Activated CD4-positive, alpha-beta memory T cell treated with anti-CD3 and anti-CD28 coated beads, Interleukin-2, amount 10 ng/mL, durations not matched to agents 7 days and 5 days (primary cell): ENCODE measurements at places on chromosomes 13 and 19. TPM values are rescaled to one million over a fixed set of nuclear protein-coding genes. Genes with fewer than 3 reads are reported as not detected.

DNA sequence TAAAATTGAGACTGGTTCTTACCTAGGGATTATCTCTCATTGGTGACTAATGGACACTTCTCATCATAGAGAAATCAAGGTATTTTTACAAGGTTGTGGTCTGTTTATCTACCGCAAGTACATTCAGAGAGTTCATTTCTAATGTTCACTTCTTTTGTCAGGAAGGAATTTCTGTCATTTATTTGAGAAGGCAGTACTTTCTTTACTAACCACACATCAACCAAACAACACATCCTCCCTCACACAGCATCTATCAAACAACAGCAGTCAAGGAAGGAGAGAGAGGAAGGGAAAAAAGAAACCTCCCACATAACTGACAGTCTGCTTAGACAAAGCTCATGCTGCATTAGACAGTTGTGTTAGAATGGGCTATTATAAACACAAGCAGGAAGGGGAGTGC is 182.3 kb upstream of the KLF12 start:
- peaks cover 5% of the 10 kb centered on the region for H3K4me1 ChIP-seq
- no peak overlapping the region for H3K27ac ChIP-seq
- no peaks in the 10 kb centered on the region for H3K27me3 ChIP-seq
- no peak overlapping the region for H3K4me3 ChIP-seq

Gene KLK11
- not detected for total RNA-seq

GRCh38 chr13:113116871-113117271 is 5.7 kb upstream of the F10 start:
- H3K27ac ChIP-seq, result no peak overlapping the region
- no peak for DNase-seq
- H3K27me3 ChIP-seq, result no peaks in the 10 kb centered on the region
- H3K4me1 ChIP-seq, result no peaks in the 10 kb centered on the region

Gene VSIG10L
- 2.3 TPM for total RNA-seq

DNA sequence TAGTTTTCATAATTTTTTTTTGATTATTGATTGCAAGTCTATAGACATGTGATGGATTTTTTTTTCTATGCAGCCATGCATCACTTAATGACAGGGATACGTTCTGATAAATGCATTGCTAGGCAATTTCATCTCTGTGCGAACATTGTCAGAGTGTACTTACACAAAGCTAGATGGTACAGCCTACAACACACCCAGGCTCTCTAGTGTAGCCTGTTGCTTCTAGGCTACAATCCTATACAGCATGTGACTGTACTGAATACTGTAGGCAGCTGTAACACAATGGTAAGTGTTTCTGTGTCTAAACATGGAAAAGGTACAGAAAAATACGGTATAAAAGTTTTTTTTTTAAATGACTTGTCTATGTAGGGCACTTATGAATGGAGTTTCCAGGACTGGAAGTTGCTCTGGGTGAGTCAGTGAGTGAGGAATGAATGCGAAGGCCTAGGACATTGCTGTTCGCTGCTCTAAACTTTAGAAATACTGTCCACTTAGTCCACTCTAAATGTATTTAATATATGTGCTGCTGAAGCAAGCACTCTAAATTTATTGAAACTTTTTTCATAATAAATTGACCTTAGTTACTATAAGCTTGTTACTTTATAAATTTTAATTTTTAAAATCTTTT is 20.3 kb downstream of the SPATA13 start:
- peaks cover 20% of the 10 kb centered on the region for H3K36me3 ChIP-seq
- no peak for DNase-seq
- H3K27ac ChIP-seq, result no peak overlapping the region
- no peak overlapping the region for H3K4me3 ChIP-seq
- H3K27me3 ChIP-seq, result peaks cover 2% of the 10 kb centered on the region
- H3K4me1 ChIP-seq, result peaks cover 29% of the 10 kb centered on the region

Gene MBD3L2
- total RNA-seq, result not detected

- no peaks in the 10 kb centered on the region for H3K36me3 ChIP-seq
- H3K4me1 ChIP-seq, result no peaks in the 10 kb centered on the region
- DNase-seq, result no peak
- no peak overlapping the region for H3K4me3 ChIP-seq
- no peaks in the 10 kb centered on the region for H3K27me3 ChIP-seq
Measured at GRCh38 chr13:108985166-108985565, 355.8 kb downstream of the MYO16 start.
